Lung (tissue), 17 donors: ENCODE measurements at places on chromosomes 4 and X.

GRCh38 chrX:55546956-55547355 lies 57.3 kb upstream of the USP51 start:
- no peak for DNase-seq

- DNase-seq: no peak
Observed at GRCh38 chr4:158613046-158613445, 58.6 kb downstream of the C4orf46 start.

GRCh38 chr4:89055157-89056080 lies 1.6 kb downstream of the FAM13A start:
- peak; percentile 12 for DNase-seq

DNA sequence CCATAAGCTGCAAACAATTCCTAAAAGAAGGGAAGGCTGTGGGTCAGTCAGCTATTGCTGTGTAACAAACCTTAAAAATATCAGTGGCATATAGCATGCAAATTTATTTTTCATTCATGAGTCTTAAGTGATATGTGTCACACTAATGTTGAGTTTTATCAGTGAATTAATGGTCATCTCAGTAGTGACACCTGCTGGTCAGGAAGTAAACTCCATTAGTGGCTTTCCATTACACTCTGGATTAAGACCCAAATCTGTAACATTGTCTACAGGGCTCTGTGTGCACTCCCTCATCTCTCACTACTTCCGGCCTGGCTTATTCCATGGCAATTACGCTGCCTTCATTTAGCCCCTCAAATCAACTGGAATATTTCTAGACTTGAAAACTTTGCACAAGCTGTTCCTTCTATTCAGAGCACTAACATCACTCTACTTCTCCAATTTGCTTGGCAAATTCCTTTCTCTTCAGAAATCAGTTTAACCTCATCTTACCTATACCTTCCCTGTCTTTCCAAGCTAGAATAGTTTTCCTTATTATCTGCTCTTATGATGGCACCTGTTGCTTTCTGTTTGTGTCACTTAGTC lies 217.3 kb upstream of the TAPT1 start:
- DNase-seq: no peak

DNA sequence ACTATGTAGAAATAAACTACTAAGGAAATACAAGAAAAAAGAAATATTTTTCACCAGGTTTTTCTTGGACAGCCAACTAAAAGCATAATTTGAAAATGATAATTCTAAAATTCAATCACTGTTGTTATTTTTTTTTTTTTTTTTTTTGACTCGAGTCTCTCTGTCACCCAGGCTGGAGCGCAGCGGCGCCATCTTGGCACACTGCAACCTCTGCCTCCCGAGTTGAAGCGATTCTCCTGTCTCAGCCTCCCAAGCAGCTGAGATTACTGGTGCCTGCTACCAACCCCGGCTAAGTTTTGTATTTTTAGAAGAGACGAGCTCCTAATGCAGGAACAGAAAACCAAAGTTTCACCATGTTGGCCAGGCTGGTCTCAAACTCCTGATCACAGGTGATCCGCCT lies 122.3 kb upstream of the UGT8 start:
- DNase-seq: no peak

DNA sequence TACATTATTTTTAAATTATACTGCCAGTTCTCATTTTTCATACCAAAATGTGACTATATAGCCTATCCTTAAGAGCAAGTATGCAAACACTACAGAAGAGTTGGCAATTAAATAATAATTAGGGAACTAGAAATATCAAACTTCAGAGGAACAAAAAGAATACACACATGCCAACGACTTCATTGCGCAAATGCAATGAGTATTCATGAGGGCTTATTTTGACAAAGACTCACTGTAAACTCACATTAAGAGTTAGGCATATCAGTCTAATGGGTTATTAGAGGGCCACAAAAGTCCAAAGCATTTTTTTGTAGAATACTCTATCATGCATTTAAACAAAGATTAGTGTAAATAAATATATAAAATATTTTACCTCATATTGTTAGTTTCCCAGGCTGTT lies 31.6 kb downstream of the SLC10A7 start:
- peak; percentile 25 for DNase-seq

GRCh38 chr4:176230836-176231235 lies 35.5 kb upstream of the SPATA4 start:
- DNase-seq: no peak

GRCh38 chrX:58025979-58026378 lies 115.7 kb upstream of the ZXDA start:
- no peak for DNase-seq

GRCh38 chr4:163191999-163192398 lies 25.3 kb upstream of the NAF1 start:
- no peak for DNase-seq

- no peak for DNase-seq
Observed at GRCh38 chr4:81673961-81674360, 202.3 kb upstream of the RASGEF1B start.

DNA sequence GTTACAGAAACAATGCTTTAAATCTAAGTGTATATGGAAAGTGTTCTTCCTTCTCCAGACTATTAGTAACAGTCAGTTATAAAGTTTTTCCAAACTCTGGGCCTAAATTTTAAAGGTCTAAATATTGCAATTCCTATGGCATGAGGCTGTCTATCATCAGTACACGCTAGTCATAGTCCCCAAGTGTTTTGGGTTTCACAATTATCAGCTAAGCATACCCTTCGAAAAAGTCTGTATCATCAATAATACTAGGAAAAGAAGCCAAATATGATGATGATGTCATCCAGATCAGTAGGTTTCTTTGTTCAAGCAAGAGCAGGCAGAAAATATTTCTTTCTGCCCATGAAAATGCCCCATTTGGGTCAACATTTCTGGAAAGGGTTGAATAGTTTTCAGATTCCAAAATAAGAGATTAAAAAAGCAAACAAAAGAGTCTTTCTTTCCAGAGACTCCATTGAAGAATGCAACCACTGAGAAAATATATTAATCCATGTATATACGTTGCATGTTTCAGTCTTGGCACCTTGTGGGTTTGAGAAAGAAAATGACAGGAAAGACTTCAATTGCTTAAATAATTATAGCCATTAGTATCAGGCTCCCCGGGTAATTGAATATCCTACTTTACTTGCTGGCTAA lies 173.8 kb downstream of the CAMK2D start:
- no peak for DNase-seq

GRCh38 chr4:44319129-44319528 lies 129.5 kb downstream of the KCTD8 start:
- no peak for DNase-seq

DNA sequence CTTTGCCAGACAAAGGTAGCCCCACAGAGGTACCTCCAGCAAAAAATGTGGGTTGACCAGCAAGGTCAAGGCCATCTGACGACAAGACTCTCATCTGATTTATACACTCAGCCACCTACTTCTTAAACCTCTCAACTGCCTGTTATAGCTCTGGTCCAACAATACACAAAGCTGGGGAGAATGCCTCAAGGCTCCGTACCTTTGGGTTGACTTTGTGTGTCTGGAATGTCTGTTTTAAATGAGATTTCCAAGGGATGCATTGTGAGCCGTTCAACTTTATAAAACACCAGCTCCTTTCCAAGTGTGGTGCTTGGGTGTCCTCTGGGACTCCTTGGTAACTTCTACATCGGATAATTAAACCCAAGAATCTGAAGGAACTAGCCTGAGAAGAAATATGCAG lies 167.0 kb upstream of the RPL34 start:
- DNase-seq: no peak

DNA sequence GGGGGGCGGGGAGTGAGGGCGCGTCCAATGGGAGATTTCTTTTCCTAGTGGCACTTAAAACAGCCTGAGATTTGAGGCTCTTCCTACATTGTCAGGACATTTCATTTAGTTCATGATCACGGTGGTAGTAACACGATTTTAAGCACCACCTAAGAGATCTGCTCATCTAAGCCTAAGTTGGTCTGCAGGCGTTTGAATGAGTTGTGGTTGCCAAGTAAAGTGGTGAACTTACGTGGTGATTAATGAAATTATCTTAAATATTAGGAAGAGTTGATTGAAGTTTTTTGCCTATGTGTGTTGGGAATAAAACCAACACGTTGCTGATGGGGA lies 1.1 kb downstream of the HTT start:
- no peak for DNase-seq

DNA sequence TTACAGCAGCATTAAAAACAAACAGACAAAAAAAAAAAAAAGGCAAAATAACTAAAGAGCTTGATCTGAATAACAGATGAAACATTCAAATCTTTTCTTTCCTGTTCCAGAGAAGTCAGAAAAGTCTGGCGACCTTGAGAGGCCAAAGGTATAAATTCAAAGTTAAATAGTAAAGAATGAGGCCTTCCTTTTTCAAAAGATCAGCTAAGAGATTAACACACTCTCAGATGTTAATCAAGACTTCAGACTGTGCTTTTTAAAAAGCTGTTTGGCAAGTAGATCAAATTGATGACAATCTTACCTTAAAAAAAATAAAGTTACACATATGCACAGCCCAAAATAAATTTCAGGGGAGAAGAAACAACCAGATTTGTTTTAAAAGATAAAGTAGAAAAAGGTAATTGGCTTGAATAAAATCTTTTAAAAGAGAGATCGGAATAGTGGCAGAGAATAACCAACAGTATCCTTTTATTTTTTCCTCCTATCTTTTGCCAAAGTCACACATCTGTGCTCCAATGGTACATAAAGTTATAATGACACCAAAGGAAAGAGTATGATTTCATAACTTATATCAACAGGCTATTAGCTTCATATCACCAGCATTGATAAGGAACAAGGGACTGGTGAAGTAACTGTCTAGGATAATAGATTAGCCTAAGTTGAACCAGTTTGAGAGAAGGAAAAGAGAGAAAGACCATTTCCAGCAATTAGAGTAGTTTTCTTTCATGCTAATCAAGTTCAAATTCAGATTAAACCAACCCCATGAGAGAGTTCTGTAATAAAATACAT lies 70.4 kb downstream of the METTL14 start:
- DNase-seq: no peak

DNA sequence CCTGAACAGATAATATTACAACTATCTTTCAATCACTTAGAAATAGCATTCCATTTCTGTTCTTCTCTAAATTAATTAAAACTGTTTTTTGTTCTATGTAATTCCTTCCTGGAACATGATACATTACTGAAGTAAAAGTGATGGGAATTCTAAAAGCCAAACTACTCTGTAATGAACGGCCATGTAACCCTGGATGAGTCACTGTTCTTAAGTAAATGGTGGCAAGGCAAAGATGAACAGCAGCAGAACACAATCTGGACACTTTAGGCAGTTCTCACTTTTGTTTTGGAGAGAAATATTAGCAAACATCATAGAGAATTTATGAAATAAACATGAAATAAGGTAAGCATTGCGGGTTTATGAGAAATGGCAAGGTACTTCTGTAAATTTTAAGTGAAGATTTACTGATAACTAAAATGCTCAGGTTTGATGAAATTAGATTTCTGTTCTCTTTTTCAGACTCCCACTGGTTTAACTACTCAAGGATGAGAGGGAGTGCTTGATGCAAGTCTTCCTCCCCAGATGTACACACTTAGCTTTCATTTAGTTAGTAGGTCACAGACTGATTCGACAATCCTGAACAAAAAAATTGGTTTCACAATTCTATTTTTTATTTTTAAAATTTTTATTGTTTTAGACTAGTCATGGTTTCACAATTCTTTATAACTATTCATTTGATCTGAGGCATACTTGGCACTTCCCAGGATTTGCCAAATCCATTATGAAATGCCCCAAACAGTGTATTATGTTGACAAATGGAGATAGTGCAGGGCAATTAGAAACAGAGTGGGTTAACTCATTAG lies 964 bp upstream of the GPR82 start:
- DNase-seq: no peak

GRCh38 chr4:120025516-120025915 lies 41.1 kb downstream of the MAD2L1 start:
- DNase-seq: peak; percentile 24

- peak; percentile 64 for DNase-seq
Observed at GRCh38 chr4:8435656-8436121, 4.8 kb downstream of the ACOX3 start.
